ENCODE measurements at places on chromosomes 1 and 21.
A peak's percentile ranks its signal among the peaks of the same experiment; 100 is the strongest.

DNA sequence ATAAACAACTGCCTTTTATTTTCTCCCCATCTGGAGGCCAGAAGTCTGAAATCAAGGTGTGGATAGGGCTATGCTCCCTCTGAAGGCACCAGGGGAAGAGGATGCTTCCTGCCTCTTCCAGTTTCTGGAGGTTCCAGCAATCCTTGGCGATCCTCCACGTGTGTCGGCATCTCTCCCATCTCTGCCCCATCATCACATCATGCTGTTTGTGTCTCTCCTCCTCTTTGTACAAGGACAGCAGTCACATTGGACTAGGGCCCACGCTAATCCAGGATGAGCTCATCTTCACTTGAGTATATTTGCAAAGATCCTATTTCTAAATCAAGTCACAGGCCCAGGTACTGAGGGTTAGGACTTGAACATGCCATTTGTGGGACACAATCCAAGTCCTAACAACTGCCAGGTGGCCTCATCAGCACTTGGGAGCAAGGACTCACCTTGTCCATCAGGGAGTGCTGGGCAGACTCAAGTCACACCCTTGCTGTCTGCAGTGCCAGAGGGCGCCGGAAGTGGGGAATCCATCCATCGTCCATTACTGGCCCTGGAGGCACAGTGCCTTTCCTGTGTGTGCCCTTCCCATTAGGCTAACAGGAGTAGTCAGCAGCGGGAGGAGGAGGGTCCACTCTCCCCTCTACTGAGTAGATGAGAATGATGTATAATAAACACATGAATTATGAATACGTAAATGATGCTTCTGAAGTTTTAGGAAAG lies 185.4 kb upstream of the AJAP1 start:
- no peak for DNase-seq

DNA sequence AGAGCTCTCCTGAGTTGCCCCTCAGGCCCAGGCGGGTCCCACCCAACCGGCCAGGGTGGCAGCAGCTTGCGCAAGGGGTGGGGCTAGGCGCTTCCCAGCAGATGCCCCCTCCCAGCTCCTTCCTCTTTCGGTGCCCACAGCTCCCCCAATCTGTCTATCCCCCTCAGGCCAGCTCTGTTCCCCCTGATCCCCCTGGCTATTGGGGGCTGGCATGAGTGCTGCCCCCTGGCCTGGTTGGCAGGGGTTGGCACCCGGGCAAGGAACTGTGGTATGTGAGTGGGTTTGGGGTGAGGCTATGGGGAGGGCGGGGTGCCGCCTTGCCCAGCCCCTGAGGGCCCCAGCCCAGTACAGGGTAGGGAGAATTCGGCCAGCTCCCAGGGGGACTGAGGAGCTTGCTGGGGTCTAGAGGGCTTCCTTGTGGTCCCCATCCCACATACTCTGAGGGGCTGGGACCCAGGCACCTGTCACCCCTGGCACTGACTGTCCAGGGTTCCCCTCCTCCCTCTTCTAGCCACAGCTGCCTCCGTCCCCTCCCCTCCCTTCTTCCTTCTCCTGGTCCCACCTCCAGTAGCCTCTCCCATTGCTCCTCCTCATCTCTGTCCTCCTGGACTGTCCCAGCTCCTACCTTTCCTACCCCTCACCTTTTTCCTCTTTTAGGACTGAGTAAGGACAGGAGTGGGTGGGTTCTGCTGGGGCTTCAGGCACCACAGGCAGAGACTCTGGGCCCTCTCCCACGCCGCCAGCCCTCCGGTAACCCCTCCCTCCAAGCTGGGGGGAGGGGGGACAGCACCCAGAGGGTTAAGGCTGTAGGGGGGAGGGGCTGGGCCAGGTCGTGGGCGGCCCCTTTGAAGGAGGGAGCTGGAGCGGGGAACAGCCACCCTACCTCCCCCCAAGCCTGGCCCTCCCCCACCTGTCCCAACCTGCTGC lies 5.7 kb downstream of the ZBTB7B start:
- no peak for DNase-seq

DNA sequence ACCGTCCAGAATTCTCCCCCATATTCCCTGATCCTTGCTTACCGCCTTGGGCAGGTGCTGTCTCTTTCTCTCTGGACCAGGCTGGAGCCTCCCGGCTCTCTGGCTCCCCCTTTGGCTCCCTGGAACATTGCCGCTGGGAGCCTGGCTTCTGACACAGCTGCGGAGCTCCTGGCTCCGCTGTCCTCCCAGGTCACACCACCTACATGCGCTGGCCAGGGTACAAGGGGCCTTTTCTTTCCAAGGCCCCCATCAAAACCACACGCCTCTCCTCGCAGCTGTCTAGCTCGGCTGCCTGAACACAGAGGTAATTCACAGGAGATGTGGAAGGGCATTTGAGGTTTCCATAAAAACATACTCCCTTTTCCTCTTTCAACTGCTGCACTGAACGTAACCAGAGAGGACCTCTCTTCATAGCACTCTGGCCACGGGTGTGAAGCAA lies 7.5 kb upstream of the ZNF648 start:
- no peak for DNase-seq

DNA sequence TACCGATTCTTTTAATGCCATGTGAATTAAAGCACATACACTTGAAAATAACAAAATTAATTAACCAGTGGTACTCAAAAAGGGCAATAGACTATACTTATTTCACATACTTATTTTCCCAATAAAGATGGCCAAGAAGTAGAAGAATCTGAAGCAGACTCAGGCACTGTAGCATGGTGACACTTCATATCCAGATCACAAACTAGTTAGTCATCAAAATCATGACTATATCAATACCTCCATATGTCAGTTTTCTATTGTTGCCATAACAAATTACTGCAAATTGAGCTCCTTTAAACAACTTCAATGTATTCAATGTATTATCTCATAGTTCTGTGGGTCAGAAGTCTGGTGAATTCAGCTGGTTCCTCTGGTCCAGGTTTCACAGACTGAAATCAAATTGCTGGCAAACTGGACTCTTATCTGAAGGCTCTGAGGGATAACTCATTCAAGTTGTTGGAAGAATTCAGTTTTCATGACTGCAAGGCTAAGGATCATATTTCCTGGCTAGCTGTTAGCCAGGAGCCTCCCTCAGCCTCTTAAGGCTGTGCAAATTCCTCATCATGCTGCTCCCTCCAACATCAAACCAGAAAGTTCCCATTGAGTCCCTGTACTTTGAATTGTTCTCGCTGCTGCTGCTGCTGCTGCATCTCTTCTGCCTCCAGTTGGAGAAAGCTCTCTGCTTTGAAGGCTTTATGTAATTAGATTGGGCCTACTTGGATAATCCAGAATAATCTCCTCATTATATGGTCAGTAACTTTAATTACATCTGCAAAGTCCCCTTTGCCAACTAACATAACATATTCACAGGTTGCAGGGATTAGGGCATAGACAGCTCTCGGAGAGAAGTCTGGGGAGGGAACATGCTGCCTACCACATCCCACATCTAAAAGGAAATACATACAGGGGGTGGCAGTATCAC lies 91.5 kb downstream of the MRPL39 start:
- DNase-seq: no peak

GRCh38 chr1:66981679-66982078 lies 56.9 kb downstream of the MIER1 start:
- DNase-seq: peak; percentile 7

- peak; percentile 33 for DNase-seq
These were observed 22.2 kb upstream of the C1orf174 start for GRCh38 chr1:3922201-3922725.

DNA sequence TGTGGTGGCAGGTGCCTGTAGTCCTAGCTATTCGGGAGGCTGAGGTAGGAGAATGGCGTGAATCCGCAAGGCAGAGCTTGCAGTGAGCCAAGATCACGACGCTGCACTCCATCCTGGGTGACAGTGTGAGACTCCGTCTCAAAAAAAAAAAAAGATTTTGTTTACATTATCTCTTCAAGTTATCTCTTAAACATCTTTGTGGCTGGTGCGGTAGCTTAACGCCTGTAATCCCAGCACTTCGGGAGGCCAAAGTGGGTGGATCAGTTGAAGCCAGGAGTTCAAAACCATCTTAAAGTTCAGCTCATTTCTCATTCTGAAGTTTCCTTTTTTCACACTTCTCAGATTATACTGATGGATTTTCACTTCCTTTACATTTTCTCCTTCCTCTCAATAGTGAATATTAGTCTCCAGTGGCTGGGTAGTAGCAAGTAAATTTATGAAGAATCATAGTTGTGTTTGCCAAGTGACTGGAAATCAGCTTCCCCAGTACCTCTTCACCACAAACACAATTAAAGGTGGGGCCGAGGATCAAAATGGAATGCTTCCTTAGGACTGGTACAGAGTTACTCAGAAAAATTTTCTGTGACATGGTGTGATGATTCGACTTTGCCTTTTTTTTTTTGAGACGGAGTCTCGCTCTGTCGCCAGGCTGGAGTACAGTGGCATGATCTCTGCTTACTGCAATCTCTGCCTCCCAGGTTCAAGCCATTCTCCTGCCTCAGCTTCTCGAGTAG lies 13.8 kb downstream of the PIP5K1A start:
- DNase-seq: no peak

DNA sequence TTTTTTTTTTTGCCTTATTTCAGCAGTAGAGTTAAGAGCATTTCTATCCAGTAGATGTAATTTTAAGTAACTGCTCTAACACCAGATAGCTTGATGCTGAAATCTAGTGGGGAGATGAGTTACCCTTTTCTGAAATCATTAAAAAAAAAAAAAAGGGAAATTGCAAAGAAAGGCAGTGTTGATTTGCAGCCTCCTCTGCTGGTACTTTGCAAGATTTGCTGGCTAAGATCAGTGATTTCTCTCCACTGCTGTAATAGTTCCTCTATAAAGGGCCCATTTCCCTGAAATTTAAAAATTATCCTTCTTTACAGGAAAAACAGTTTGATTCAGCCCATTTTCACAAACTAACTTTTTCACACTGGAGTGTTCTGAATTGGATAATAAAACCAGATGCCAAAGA lies 120.6 kb downstream of the PTBP2 start:
- DNase-seq: no peak

GRCh38 chr21:42975886-42976608 lies 1.7 kb downstream of the PKNOX1 start:
- DNase-seq: no peak

DNA sequence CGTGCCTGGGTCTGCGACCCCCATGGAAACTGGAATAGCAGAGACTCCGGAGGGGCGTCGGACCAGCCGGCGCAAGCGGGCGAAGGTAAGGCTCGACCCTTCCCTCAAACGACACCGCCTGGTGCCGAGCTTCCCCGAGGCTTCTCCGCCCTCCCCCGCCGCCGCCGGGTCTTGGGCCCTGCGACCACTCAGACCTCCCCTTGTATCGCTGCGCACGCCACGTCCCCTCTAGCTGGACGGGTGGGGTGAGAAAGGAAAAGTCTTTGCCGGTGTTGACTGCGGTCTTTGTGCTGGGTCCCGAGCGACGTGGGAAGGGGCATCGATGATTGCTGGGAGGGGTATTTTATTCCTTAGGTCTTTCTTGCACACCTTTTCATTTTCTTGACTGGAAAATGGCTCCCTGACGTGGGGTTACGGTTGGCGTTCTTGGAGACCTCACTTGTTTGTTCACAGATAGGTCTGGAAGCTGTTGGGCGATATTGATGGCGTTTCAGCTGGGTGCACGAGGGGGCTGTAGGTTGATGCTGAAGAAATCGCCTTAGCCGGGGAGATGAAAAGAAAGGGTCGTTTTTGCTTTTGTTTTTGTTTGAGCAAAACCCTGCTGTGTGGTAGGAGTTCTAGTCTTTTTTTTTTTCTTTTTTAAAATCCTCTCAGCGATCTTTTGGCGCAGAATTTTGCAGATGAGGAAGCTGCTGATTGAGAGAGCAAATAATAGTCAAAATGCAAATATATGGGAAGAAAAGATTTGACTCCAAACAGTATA lies 776 bp downstream of the KDM1A start:
- no peak for DNase-seq

DNA sequence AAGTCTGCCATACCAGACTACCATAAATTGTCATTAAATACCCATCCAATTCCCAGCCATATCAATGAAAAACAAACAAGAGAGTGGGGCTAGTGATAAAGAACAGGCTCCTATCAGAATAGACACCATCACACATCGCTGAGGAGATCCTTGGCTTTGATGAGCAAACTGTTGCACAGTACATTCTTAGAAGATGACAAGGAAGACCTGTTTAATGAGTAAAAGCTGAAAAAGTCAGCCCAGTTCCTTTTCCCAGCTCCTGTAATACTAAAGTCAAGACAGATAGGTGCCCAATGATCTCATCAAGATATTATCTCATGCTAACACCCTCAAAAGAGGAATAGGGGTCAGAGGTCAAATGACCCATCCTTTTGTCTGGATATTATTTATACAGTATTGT lies 164.5 kb upstream of the COA6 start:
- DNase-seq: no peak

- DNase-seq: no peak
These were observed 3.5 kb downstream of the TRIM67 start for GRCh38 chr1:231165371-231165770.

GRCh38 chr1:155205969-155206593 lies 1.6 kb downstream of the THBS3 start:
- no peak for DNase-seq
